ENCODE measurements at places on chromosomes 16 and 17. TPM values are rescaled to one million over a fixed set of nuclear protein-coding genes. Genes with fewer than 3 reads are reported as not detected.
A peak's percentile ranks its signal among the peaks of the same experiment; 100 is the strongest.

Gene GRIN2A
- total RNA-seq: not detected

Gene WDR90
- total RNA-seq: 52.8 TPM

Gene SLC5A2
- not detected for total RNA-seq

Gene VPS35L
- 33.9 TPM for total RNA-seq

Gene TUBG2
- 10.1 TPM for total RNA-seq

Gene TBC1D3H
- not detected for total RNA-seq

DNA sequence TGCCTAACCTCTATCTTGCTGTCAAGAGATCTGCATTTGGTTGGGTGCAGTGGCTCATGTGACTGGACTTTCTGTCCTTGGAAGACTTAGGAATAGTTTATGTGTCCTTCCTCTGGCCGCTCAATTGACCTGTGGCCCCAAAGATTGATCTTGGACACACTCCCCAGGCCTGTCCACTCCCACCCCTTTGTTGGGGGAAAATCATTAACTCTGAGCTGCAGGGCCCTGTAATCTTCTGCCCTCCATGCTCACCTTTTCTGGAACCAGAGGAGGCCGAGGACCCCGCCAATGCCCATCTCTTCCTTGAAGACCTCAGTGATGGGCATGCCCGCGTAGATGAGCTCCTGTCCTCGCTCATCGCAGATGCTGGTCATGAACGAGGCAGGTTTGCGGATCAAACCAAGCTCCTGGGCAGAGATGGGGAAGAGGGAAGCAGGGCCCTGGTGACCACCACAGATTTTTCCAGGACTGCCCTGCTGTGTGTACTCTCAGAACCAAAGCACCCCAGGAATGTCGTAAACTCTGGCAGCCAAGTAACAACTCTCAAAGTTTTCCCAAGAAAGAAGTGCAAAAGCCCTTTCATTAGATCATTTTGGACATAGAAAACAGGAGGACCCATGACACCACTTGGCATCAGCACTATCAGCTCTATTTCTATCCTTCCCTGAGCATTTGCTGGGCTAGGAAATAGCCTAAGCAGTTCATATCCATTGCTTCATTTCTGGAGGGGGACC is 8.5 kb upstream of the KLHL11 start:
- H3K27me3 ChIP-seq: no peaks in the 10 kb centered on the region
- no peak overlapping the region for H3K4me3 ChIP-seq
- H3K4me1 ChIP-seq: peaks cover 17% of the 10 kb centered on the region
- H3K27ac ChIP-seq: no peak overlapping the region

DNA sequence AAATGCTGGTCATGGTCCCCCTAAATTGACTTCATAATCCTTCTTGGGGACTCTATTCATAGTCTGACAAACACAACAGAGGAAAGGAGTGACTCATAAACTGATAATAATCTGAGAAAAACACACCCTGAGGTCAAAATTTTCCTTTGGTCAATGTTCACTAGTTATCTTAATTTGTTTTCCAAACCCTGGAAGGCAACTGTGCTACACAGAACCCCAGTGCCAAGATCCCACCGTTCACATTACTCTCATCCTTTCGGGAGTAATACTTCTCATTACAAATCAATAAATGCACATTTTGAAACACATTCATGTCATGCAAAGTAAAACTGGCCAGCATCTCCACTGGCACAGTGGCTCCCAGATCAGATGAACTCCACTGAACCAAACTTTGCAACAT is 23.2 kb downstream of the COIL start:
- no peak overlapping the region for H3K4me3 ChIP-seq
- peaks cover 13% of the 10 kb centered on the region for H3K4me1 ChIP-seq
- peaks cover 49% of the 10 kb centered on the region for H3K36me3 ChIP-seq
- no peaks in the 10 kb centered on the region for H3K27me3 ChIP-seq
- H3K27ac ChIP-seq: no peak overlapping the region

DNA sequence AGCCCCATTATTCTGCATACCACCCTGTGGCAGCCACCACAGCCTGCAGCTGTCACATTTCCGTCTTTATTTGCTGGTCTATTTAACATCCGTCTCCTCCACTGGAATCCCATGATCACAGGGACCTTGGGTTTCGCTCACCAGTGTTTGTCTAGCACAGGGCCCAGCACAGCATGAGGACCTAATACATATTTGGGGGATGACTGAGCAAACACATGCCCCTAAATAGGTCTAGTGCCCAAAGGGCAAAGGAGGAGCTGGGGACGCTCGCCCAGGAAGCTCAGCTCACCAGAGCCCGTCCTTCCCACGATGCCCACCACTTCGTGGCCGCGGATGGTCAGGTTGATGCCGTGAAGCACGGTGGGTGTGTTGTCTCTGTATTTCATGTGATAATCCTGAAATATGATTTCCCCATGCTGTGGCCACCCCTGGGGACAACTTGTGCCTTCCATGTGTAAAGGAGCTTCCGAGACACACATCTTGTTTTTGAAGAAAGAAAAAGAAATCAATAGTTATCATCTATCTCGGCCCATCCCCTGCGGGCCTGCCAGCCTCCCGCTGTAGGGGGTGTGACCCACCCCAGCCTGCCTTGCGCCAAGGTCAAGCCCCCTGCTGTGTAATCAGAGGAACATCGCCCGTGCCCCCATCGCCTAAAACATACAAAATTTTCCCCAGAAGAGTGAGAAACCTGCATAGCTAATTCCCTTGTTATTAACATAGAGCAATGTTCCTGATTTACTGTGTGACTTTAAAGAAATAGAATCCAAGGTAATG is 21.0 kb upstream of the ABCC12 start:
- no peaks in the 10 kb centered on the region for H3K4me1 ChIP-seq
- H3K27ac ChIP-seq: no peak overlapping the region
- H3K27me3 ChIP-seq: no peaks in the 10 kb centered on the region
- H3K4me3 ChIP-seq: no peak overlapping the region
- no peaks in the 10 kb centered on the region for H3K36me3 ChIP-seq

- peaks cover 7% of the 10 kb centered on the region for H3K4me1 ChIP-seq
- no peak for DNase-seq
- H3K27ac ChIP-seq: no peak overlapping the region
- H3K4me3 ChIP-seq: no peak overlapping the region
Measured at GRCh38 chr17:76132574-76133338, 8.3 kb downstream of the FOXJ1 start.

DNA sequence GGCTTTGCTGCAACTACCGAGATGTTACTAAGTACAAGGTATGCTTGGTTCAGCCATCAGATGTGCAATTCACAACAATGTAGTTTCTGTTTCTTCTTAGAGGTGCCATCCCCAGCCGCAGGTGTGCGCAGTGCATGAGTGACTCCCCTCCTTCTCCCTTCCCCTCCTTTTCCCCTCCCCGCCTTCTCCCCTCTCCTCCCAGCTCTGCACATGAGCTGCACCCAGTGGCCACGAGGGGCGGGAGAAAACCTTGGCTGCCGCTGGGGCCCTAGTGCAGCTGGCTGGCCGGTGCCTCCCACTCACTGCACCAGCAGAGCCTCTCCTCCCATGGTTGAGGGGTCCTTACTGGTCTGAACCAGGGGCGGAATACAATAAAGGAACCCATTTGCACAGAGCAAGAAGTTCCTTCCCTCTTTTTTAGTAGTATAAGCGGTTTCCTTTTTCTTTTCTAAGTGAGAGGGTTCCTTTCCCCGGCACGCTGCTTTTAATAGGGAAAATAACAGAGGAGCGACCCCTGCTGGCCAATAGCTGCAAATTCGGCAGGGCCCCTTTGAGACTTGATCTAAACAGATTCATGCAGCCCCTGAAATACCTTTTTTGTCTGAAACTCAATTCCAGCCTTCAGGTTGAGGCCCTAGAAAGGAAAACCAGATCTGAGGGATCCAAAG is 7.8 kb upstream of the CCL15 start:
- H3K4me3 ChIP-seq: no peak overlapping the region
- peaks cover 6% of the 10 kb centered on the region for H3K4me1 ChIP-seq
- peaks cover 6% of the 10 kb centered on the region for H3K27me3 ChIP-seq
- peak; percentile 31 for DNase-seq
- H3K27ac ChIP-seq: no peak overlapping the region

DNA sequence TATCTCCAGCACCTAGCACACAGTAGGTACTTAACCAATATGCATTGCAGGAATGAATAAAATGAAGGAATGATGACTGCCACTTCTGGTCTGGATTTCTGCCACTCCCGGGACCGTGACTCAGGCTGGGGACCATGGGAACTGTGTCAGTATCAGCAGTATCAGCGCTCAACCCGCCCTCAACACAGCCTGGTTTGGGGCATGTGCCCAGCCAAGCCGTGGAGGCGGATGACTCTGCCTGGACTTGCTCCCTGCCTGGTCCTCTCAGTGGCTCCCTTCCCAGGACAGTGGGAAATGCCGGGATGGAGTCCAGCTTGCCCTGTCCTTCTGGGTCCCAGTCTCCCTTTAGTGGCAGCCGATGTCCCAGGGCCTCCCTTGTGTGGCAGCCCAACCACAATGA is 55.1 kb downstream of the SRCIN1 start:
- no peak overlapping the region for H3K27ac ChIP-seq
- H3K27me3 ChIP-seq: peaks cover 12% of the 10 kb centered on the region
- no peaks in the 10 kb centered on the region for H3K4me1 ChIP-seq
- H3K4me3 ChIP-seq: no peak overlapping the region
- H3K36me3 ChIP-seq: no peaks in the 10 kb centered on the region

GRCh38 chr17:44222112-44222869 is 2.8 kb upstream of the UBTF start:
- H3K4me1 ChIP-seq: peaks cover 5% of the 10 kb centered on the region
- DNase-seq: peak; percentile 71
- H3K36me3 ChIP-seq: peaks cover 8% of the 10 kb centered on the region

DNA sequence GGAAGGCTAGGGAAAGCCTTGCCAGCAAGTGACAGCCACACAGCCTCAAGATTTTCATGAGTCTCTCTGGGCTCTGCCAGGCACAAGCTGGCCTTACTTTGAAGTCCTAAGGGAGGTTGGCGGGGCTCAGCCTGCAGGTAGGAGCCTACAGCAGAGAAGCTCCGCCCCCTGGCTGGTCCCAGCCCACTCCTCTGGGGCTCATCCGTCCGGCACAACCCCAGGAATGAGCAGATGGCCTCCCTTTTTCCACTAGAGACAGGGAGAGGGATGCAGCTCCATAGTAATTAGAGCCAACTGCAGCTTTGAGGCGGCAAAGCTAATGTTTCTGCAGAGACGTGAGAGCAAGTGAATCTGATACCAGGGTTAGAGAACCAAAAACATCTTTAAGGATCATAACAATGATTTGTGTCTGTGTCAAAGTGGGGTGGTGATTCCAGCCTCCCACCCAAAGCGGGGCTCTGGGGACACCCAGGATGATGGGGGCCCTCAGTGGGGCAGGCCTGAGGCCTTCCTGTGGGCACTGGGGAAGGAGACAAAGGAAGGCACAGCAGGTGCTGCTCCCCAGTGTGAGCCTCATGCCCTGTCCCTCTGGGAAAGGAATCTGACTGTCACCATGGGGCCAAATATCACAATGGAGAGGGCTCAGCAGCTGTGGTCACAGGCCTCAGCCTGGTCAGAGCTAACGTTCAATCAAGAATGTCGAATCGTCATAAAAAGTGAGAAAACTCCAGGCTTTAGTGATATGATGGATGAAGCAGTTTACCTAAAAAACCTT is 61.5 kb downstream of the RBFOX3 start:
- no peaks in the 10 kb centered on the region for H3K36me3 ChIP-seq
- no peak overlapping the region for H3K27ac ChIP-seq
- DNase-seq: no peak
- H3K27me3 ChIP-seq: peaks cover 7% of the 10 kb centered on the region

DNA sequence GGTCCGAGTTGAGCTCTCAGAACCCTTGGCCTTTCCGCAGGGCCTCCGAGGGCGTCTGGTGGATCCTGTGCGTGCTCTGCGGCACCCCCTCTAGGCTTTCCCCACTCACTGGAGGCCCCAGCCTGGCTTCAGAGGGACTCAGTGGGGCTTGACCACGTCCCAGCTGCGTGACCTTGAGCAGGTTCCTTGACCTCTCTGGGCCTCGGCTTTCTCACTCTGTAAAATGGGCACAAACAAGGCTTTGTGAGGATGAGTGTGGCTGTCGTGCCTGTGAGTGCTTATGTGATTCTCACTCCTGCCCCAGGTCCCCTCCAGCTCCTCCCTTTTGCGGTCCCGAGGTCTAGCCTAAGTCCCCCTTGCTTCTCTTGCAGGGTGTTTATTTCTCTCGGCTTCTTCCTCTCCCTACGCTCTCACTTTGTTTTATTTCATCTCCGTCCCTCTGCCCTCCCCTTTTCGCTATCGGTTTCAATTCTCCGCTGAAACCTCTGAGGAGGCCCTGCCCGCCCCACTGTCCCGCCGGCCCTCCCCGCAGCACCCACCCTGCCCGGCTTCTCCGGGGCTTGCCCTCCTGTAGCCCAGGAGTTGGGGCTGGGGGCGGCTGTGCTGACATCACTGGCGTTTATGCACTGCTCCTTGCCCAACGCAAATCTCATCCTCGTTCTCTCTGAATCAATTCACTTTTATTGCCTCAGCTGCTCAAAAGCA is 82.3 kb upstream of the CBX4 start:
- H3K4me3 ChIP-seq: no peak overlapping the region
- H3K27me3 ChIP-seq: peaks cover 7% of the 10 kb centered on the region
- H3K4me1 ChIP-seq: no peaks in the 10 kb centered on the region
- no peak for DNase-seq
- no peak overlapping the region for H3K27ac ChIP-seq

DNA sequence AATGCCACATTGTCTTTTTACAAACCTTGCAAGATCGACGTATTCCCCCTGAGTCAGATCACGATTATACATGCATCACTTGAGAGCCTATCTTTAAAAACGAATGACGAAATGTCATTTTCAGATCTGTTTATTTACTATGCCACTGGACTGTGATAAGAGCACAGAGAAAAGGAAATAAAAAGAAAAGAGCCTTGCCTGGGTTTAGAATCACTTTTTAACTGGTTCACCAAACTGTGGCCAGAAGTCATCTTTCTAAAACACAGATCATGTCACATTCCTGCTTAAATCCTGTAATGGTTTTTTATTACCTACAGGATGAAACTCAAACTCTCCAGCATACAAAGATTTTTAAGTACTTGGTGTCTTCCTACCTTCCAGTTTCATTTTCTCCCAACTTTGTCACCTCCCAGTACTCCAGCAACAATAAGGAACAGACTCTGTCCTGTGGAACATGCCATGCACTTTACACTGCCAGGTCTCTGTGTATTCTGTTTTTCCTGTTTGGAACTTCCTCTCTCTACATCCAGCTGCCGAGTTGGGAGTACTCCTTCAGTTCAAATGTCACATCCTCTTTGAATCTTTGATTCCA is 91.5 kb downstream of the SNX11 start:
- no peak overlapping the region for H3K4me3 ChIP-seq
- DNase-seq: no peak
- H3K27me3 ChIP-seq: no peaks in the 10 kb centered on the region
- H3K4me1 ChIP-seq: peaks cover 30% of the 10 kb centered on the region
- H3K36me3 ChIP-seq: peaks cover 3% of the 10 kb centered on the region
- H3K27ac ChIP-seq: no peak overlapping the region

- H3K4me1 ChIP-seq: peaks cover 24% of the 10 kb centered on the region
- H3K27ac ChIP-seq: no peak overlapping the region
- H3K36me3 ChIP-seq: peaks cover 4% of the 10 kb centered on the region
- H3K4me3 ChIP-seq: no peak overlapping the region
- DNase-seq: no peak
Measured at GRCh38 chr16:2511128-2511800, 2.5 kb upstream of the ATP6V0C start.

Measured in activated CD4-positive, alpha-beta memory T cell treated with anti-CD3 and anti-CD28 coated beads for 36 hours (primary cell).